ENCODE measurements at places on chromosomes 1 and 21. TPM values are rescaled to one million over a fixed set of nuclear protein-coding genes. Genes with fewer than 3 reads are reported as not detected.

- H3K4me1 ChIP-seq, result peaks cover 8% of the 10 kb centered on the region
- DNase-seq, result no peak
- H3K36me3 ChIP-seq, result no peaks in the 10 kb centered on the region
- no peak overlapping the region for H3K4me3 ChIP-seq
- no peak overlapping the region for H3K27ac ChIP-seq
These were observed 87.9 kb downstream of the SYT2 start for GRCh38 chr1:202622388-202622787.

- H3K4me1 ChIP-seq, result peaks cover 22% of the 10 kb centered on the region
- H3K4me3 ChIP-seq, result no peak overlapping the region
- DNase-seq, result peak; percentile 17
- H3K27me3 ChIP-seq, result no peaks in the 10 kb centered on the region
These were observed 26.9 kb upstream of the BACE2 start for GRCh38 chr21:41141031-41141457.

GRCh38 chr1:76068953-76069561, 5.5 kb upstream of the ST6GALNAC3 start:
- H3K36me3 ChIP-seq, result no peaks in the 10 kb centered on the region
- H3K27me3 ChIP-seq, result no peaks in the 10 kb centered on the region
- DNase-seq, result no peak
- H3K4me3 ChIP-seq, result no peak overlapping the region
- no peak overlapping the region for H3K27ac ChIP-seq

DNA sequence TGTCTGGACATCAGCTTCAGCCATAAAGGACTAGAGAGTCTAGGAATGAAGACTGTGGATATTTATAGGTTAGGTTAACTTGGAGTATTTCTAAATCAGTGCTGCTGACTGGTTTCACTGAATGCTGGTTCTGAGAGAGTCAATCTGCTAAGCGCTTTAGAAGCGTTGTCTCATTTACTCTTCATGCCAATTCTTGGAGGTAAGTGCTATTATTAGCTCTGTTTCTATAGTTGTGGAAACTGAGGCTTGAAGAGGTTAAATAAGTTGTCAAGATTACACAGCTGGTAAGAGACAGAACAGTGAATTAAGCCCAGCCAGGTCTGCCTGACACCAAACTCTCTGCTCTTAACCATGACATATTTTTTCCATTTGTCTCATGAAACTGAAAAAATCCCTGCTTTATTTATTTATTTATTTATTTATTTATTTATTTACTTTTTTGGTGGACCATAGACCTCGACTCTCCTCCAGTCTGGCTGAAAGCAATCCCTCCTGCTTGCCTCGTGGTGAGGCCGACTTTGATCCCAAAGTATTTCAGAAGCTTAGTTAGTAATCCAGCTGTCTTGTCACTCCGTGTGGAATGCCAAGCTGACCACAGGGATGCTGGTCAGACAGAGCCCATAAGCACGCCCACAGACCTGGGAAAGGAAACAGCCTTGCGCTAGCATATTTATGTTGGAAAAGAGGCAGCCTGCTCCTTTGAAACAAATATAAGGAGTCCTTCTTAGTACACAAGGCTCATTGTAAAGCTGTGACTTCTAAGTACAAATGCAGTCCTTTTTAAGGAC, 16.9 kb downstream of the NTMT2 start:
- no peaks in the 10 kb centered on the region for H3K36me3 ChIP-seq
- H3K27me3 ChIP-seq, result no peaks in the 10 kb centered on the region
- no peaks in the 10 kb centered on the region for H3K4me1 ChIP-seq
- H3K4me3 ChIP-seq, result no peak overlapping the region
- no peak for DNase-seq
- no peak overlapping the region for H3K27ac ChIP-seq

The A3GALT2 gene
- not detected for polyA plus RNA-seq

The PTGFR gene
- not detected for polyA plus RNA-seq

The SELL gene
- polyA plus RNA-seq, result 0.03 TPM

All from keratinocyte (primary cell).